ENCODE measurements at places on chromosomes 2 and 18.

- DNase-seq, result no peak
Measured at GRCh38 chr18:44934901-44935300, 254.2 kb downstream of the SETBP1 start.

DNA sequence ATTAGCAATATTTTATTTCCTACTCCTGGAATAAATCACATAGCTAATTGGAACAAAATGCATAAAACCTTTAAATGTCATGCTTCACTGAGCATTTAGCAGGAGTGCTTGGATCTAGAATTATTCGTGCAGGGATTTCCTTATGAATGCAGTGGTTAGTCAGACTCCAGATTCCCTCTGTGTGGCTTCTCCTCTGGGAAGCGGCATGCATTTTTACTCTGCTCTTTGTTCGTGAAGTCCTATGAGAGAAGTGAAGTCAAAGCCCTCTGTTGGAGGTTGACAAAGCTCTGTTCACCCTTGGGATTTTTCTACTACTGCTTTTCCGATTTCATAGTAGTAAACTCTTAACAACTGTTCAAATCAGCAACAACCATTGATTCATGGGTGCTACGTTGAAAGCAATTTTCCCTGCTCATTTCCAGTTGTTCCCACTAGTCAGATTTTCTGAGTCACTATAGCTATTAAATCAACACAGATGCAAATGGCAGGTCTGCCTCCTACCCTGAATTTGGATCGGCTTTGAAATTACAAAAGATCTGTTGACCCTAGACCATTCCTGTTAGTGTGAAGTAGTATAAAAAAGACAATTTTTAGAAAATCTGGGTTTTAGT is 461.7 kb downstream of the STK39 start:
- no peak for DNase-seq

- no peak for DNase-seq
Measured at GRCh38 chr2:111678161-111678560, 205.8 kb downstream of the ANAPC1 start.

DNA sequence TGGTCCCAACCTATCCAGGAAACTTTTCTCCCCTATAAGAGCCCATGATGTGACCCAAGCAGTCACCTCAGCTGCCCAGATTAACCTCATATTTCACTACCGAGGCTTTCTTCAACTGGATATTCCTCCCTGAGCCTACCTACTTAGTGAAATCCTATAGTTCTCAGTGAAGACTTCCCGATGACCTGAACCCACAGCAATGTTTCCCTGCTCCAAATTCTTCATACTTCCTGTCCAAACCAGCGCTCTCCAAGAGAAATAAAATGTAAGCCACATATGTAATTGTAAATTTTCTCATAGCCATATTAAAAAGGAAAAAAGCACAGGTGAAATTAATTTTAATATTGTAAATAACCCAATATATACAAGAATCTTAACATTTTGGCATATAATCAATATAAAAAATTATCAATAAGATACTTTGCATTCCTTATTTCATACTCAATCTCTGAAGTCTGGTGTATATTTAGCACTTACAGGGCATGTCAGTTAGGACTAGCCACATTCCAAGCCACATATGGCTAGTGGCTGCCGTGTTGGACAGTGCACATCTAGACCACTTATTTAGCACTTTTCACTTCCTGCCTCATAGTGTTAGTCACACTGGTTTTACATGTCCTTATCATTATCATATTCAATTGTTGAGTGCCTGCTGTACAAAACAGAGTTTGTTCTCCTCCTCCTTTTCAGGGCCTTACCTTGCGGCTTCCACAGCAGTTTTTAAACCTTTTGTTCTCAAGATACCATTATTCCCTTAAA is 1.9 kb upstream of the STAT4 start:
- no peak for DNase-seq

GRCh38 chr18:34219651-34220050 is 5.1 kb downstream of the NOL4 start:
- DNase-seq, result no peak

DNA sequence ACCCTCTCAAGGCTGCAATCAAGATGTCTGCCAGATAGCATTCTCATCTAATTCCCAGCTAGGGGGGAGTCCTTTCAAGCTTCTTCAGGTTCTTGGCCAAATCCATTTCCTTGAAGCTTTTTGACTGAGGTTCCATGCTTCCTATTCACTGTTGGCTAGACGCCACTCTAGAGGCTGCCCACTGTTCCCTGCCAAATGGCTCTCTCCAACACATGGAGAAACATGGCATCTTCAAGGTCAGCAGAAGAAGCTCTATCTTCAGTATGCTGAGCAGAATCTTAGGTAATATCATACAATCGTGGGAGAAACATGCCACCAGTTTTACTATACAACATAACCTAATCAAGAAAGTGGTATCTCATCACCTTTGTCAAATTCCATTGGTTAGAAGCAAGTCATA is 1985.1 kb upstream of the CELF4 start:
- no peak for DNase-seq
